ENCODE measurements at places on chromosomes 5 and 9.

- DNase-seq = no peak
Observed at GRCh38 chr5:157559301-157559700, 16.3 kb downstream of the ADAM19 start.

DNA sequence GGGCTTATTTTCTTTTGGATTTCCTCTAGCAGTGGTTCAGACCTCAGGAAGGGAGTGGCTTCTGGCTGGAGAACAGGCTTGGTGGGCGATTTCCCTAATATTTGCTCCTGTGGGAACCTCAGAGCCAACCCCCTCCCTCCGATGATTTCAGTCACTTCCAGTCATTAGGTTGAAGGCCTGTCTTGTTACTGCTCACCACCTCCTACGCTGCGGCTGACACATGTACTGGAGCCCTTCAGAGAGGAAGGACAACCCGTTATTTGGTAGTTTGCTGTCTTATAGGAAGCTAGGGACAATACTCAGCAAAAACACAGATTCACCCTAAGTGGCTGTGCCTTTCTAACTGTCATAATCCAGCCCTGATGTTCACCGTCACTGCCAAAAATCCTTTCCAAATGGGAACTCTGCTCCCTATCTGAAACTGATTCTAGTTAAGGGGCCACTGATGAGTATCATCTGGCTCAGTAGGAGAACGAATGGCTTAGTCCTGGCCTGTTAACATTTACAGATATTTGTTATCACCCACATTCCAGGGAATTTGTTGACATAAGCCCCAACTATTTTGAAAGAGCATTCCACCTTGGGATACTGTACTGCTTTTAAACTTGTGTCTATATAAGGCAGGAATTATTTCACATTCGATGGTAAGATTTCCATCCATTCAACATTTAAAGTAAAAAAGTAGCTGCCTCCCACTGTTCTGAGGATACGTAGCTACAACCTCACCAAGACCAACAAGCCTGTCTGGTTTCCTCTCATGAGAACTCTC, 29.3 kb upstream of the ANKH start:
- no peak for DNase-seq

DNA sequence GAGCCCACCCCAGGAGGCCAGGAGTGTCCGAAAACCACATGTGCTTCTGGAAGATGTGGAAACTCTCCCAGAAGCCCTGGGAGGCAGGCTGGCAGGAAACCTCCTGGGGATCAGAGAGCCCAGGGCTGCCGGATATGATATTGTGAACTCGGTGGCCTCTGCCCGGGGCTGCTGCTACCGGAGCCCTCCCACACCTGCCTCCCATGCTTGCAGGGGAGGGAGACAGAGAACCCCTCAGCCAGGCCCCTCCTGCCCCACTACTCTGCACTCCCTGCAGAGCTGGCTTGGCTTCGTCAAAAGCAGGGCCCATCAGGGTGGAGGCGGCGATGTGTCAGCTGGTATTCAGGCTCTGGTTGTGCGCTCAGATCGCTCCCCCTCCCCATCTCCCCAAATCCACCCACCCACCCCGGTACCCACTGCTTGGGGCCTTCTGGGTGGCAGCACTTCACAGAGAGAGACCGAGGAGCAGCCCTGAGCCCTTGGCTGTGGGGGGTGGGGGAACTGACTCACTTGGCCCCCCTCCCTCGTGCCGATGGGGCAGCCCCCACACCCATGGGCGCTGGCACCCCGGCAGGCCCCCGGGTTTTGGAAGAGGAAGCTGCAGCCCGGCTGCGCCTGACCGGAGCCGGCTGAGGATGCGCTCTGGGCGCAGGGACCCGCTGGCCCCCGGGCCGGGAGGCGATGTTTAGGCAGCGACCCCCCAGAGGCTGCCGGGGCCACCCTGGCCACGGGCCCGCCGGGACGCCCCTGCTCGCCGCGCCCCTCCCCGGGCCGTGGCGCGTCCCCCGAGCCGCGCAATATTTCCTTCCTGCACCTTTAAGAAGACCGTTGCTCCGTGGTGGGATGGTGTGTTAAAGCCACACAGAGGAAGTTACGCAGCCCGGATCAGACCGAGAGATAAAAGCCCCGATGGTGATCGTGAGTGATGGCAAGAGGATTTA, 786 bp upstream of the NTNG2 start:
- DNase-seq = no peak

GRCh38 chr5:37494756-37495155, 115.6 kb downstream of the WDR70 start:
- no peak for DNase-seq

GRCh38 chr5:71969460-71969859, 137.8 kb upstream of the MAP1B start:
- no peak for DNase-seq

DNA sequence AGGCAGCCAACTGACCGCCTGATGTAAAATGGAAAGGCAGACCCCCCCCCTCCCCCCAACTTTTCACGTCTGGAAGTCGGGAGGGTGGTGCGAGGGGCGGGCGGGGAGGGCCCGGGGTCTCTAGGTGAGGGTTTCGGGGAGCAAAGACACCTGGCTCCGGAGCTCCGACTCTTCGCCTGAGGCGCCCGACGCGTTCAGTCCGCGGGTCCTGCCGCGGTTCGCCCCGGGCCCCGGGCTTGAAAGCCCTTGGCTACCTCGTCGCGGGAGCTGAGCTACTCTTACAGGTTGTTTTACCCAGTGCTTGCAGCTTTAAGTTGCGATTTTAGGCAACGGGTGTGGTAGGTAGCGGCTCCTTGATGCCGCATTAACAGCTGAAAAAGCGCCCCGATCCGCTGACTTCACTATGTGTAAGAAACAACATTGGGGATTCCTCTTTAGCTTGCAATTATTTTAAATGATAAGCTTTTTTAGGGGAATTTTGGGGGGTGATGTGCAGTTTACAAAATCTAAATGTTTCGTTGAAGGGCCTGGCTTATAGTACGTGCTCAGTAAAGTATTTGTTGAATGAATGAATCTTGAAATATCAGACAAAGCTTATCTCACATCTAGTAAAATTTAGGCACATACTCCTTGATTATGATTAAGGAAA, 722 bp downstream of the CDC42SE2 start:
- DNase-seq = no peak

DNA sequence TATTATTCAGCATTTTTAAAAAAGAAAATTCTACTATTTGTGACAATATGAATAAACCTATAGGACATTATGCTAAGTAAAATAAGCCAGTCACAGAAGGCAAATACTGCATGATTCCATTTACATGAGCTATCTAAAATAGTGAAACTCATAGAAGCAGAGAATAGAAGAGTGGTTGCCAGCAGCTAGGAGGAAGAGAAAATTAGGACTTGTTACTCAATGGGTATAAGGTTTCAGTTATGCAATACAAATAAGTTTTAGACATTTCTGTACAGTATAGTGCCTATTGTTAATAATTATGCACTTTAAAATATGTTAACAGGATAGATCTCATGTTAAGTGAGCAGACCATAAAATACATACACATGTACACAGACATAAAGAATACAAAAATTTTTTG, 73.8 kb upstream of the SPINK5 start:
- no peak for DNase-seq

GRCh38 chr5:65356274-65356673, 125.4 kb downstream of the ADAMTS6 start:
- no peak for DNase-seq

DNA sequence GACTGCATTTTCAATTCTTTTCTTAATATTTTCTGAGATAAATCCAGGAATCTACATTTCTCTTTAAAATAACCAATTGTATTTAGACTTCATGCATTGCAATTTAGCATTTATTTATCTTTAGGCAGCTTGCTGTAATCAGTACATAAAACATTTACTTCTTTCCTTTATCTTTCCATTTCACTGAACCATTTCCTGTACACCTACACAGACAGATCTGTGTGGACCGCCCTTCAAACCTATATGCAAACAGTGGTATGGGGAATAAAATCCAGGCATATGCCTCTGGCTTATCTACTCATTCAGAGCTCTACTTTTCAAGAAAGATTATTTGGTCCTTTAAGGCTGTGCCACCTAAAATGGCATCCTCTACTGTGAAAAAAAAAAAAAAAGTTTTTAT, 640.0 kb downstream of the MAT2B start:
- no peak for DNase-seq

- no peak for DNase-seq
Observed at GRCh38 chr5:176754376-176754973, 55.9 kb upstream of the UNC5A start.

DNA sequence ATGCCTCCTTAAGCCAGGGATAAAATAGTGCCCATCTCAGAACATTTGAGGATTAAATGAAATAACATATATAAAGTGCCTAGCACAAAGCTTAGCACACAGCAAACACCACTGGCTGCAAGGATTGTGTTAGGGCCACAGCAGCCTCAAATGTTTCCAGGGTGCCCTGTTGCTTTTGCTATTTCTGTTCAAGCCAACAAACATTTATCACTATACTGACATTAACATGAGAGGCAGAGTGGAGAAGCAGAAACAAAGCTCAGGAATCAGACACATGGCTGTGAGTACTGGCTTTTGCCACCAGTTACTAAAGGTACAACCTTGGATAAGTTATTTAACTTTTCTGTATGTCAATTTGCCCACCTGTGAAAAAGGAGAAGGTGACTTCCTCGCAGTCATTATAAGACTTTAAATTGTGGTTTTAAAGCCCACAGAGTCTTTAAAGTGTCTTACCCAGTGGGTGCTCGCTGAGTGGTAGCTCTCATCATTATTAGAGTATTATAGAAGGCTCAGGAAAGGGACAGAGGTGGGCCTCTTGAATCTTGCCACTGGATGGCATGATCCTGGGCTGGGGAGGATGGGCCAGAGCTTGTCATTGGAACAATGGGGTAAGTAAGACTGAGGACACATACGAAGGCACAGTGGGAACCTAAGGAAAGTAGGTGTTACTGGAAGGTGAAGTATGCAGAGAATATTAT, 98.2 kb downstream of the MARCHF3 start:
- no peak for DNase-seq

DNA sequence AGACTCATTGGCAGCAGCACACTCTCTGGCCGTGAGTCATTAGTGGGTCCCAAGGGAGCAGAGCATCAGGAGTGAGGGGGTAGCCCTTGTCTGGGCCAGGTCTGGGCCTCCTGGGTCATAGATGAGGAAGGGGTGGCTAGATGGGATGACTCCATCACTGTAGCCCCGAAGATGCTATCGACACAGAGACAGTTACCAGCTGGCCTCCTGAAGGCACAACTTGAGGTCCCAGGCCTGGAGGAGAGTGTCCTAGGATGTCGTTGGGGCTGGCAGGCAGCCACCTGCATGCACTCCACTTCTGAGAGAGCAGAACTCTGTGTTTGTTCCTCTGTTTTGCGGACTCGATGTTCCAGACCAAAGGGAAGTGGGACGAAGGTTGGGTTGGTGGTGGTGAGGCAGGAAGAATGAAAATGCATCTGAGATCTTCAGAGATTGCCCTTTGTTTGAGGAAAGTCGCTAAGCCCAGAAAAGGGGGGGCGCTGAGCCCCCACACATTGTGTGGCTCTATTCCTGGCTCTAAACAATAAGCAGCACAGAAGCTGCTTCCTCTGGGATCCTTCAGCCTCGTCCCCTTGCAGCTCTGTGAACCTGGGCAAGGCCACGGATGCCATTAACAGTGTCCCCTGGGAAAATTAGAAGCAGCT, 4.7 kb downstream of the BTNL9 start:
- DNase-seq = no peak

GRCh38 chr5:93635991-93636390, 53.0 kb downstream of the NR2F1 start:
- DNase-seq = no peak

DNA sequence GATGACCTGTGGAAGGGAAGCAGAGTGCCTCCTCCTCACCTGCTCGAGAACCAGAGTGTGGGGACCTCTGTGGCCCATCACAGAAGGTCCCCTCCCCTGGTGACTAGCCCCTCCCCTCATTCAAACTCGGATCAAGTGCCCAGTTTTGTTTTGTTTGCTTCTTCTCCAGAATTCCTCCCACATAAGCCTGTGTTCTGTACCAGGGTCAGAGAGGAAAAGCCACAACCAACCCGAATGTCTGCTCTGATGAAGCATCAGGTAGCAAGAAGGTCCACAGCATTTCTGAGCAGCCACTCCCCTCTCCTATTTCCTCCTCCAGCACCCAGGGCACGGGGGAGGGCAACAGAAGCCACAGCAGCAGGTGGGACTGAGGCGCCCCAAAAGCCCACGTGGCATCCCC, 58.2 kb downstream of the HSD17B3 start:
- DNase-seq = no peak

GRCh38 chr9:121842612-121842978, 191.2 kb downstream of the DAB2IP start:
- DNase-seq = no peak

GRCh38 chr9:92723299-92723625, 41.4 kb downstream of the BICD2 start:
- no peak for DNase-seq

DNA sequence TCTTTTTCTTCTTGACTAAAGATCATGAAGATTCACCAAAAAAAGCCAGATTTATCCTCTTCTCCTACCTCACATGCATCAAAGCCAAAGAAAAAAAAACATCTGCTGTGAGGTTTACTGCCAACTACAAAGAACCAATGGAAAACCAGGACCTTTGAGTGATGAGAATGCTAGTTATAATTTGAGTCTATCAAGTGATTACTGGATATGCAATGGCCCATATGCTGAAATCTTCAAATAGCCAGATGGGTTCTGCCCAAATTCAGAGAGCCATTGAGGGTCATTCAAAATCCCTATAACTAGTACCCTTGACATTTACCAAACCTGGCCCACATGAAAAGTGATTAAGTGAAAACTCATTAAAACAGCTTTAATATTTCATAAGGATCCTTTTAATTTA, 78.4 kb upstream of the ACO1 start:
- DNase-seq = no peak

- DNase-seq = no peak
Observed at GRCh38 chr5:110963495-110963894, 108.0 kb upstream of the TSLP start.

Measured in forelimb muscle (tissue), 1 donor.